Right cardiac atrium (tissue), 5 donors: ENCODE measurements at places on chromosomes 2 and 18. TPM values are rescaled to one million over a fixed set of nuclear protein-coding genes. Genes with fewer than 3 reads are reported as not detected.

Gene NEURL3
- not detected for total RNA-seq

Gene MTIF2
- total RNA-seq: 38.3 TPM

Gene C2orf72
- total RNA-seq: not detected

Gene OSR1
- total RNA-seq: 26.5 TPM

Gene REV1
- 31.0 TPM for total RNA-seq

Gene TOGARAM2
- 29.5 TPM for total RNA-seq

Gene COL4A4
- 17.2 TPM for total RNA-seq

Gene FHOD3
- 118 TPM for total RNA-seq

Gene DNAJC5G
- total RNA-seq: 1.3 TPM

Gene IL1R1
- 111 TPM for total RNA-seq

Gene RAMP1
- total RNA-seq: 276 TPM

Gene LONRF2
- total RNA-seq: 14.2 TPM

Gene FOXD4L1
- not detected for total RNA-seq

Gene STPG4
- 0.29 TPM for total RNA-seq

Gene MEP1B
- not detected for total RNA-seq

Gene RGPD3
- total RNA-seq: 0.09 TPM

Gene ARHGAP25
- total RNA-seq: 8.5 TPM

Gene TEKT4
- not detected for total RNA-seq

Gene TMEM37
- 4.7 TPM for total RNA-seq

Gene KCNS3
- 3.1 TPM for total RNA-seq

Gene MYOM1
- 337 TPM for total RNA-seq

Gene FSHR
- total RNA-seq: not detected

Gene CCDC178
- not detected for total RNA-seq

Gene FNDC4
- total RNA-seq: 5.4 TPM

Gene PPP1R1C
- total RNA-seq: 12.2 TPM

Gene KRCC1
- 27.4 TPM for total RNA-seq

Gene RFTN2
- total RNA-seq: 8.7 TPM

Gene PCARE
- 0.47 TPM for total RNA-seq

Gene SAG
- total RNA-seq: not detected

Gene FAM124B
- total RNA-seq: 1.1 TPM

Gene DES
- 6,970 TPM for total RNA-seq

Gene PECR
- total RNA-seq: 5.3 TPM

Gene SLC5A7
- total RNA-seq: 0.14 TPM

Gene C1QL2
- not detected for total RNA-seq

Gene AMER3
- total RNA-seq: not detected

Gene FAP
- 0.29 TPM for total RNA-seq

Gene GPR155
- 15.5 TPM for total RNA-seq

Gene FAM110C
- total RNA-seq: 6.9 TPM

Gene LYG2
- not detected for total RNA-seq

Gene GALR1
- not detected for total RNA-seq

Gene LAMA3
- total RNA-seq: 5.4 TPM

Gene SLC38A11
- total RNA-seq: 0.08 TPM

Gene IL36RN
- not detected for total RNA-seq

Gene CHMP3
- 148 TPM for total RNA-seq

Gene MAP3K2
- total RNA-seq: 25.9 TPM

Gene SLC16A14
- total RNA-seq: 6.9 TPM

Gene TRABD2A
- total RNA-seq: 1.3 TPM

Gene ZC3H8
- total RNA-seq: 13.0 TPM

Gene NCK2
- total RNA-seq: 33.1 TPM

Gene GCKR
- total RNA-seq: 0.54 TPM
